ENCODE measurements at places on chromosomes 11 and 22.

DNA sequence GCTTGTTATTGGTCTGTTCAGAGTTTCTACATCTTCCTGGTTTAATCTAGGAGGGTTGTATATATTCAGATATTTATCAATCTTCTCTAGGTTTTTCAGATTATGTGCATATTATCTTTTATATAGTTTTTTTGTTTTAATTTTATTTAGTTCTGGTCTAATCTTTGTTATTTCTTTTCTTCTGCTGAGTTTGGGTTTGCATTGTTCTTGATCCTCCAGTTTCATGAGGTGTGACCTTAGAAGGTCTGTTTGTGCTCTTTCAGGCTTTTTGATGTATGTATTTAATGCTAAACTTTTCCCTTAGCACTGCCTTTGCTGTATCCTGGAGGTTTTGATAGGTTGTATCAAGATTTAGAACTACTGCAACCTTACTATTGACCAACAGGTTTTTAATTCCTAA, 117.7 kb downstream of the VPREB1 start:
- DNase-seq: no peak

GRCh38 chr11:37995886-37996285, 1397.8 kb upstream of the RAG2 start:
- no peak for DNase-seq

- no peak for DNase-seq
Observed at GRCh38 chr11:120181376-120181975, 29.4 kb upstream of the OAF start.

GRCh38 chr11:131691181-131692041, 321.0 kb downstream of the NTM start:
- DNase-seq: no peak

GRCh38 chr11:74926304-74927030, 22.4 kb downstream of the XRRA1 start:
- no peak for DNase-seq

All from left cardiac atrium (tissue), 4 donors.